ENCODE measurements at places on chromosomes 1 and 21.

- no peak for DNase-seq
These were observed 218.3 kb downstream of the LRRIQ3 start for GRCh38 chr1:73979684-73980083.

DNA sequence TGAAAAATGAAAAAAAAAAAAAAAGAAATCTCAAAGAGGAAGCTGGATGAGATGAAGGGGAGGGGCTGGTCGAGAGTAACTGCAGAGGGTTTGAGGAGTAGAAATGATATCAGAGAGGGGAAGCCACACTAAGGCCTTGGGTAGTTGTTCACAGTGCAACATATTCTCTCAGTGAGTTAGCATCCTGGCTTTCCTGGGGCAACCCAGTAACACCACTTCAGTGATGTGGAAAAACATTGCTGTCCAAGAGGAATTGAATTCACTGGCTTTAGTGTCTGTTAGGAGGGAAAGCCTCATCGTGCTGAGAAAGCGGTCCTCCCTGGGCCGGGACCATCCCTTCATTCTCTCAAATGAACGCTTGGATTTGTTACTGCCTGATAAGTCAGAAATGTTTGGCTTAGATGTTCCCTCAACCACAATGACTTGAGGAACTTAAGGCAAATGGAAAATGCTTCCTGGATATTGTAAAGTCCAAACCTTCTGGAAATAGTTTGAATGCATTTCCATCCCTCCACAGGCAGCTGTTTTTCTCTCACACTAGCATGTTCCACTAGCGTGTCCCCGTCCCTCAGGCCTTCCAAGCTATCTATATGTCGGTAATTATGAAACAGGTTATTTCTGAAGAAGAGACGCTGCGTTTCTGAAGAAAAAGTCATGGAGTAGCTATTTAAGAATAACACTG, 12.2 kb downstream of the TGFB2 start:
- no peak for DNase-seq

DNA sequence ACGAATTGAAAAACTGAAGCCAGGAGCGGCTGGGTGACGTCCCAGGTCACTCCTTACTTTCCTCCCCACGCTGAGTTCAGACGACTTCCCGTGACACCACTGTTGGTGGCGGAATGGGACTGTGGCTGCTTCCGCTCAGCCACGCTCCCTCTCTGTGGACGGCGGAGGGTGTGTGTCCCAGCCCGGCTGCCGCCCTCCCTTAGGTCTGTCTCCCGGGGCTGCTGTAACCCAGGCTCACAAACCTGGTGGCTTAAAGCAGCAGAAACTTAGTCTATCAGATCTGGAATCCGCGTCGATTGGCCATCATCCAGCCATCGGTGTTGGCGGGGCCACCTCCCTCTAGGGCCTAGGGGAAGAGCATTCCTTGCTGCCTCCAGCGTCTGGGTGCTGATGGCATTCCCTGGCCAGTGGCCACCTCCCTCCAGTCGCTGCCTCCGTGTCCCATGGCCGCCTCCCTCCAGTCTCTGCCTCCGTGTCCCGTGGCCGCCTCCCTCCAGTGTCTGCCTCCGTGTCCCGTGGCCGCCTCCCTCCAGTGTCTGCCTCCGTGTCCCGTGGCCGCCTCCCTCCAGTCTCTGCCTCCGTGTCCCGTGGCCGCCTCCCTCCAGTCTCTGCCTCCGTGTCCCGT, 17.5 kb downstream of the TRPM2 start:
- DNase-seq = no peak

DNA sequence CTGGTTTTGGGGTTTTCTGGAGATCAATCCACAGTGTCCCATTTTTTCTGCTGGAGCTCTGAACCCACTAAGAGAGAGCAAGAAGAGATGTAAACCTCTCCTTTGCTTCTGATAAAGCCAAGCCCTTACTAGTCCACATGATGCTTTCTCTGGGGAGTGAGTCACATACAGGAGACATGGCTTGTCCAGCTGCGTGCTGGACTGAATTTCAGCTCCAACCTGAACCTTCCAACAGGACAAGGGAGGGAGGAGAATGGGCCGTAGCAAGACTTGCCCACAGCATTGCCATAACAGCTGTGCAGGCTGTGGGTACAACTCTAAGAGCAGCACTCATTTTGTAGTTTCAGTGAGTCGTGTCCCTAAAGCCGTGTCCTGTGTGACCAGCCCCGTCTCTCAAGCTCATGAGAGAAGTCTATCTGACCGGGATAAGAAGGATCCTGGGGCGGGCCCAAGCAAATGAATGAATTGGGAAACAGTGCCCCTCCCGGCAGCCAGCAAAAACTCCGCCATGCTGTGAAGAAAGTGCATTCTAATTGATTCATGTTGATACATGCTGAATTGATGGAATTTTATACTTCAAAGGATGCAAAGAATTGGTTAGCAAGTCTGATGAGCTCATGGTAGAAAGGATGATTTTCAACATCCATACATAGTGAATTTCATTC, 195.2 kb downstream of the GABPA start:
- no peak for DNase-seq

DNA sequence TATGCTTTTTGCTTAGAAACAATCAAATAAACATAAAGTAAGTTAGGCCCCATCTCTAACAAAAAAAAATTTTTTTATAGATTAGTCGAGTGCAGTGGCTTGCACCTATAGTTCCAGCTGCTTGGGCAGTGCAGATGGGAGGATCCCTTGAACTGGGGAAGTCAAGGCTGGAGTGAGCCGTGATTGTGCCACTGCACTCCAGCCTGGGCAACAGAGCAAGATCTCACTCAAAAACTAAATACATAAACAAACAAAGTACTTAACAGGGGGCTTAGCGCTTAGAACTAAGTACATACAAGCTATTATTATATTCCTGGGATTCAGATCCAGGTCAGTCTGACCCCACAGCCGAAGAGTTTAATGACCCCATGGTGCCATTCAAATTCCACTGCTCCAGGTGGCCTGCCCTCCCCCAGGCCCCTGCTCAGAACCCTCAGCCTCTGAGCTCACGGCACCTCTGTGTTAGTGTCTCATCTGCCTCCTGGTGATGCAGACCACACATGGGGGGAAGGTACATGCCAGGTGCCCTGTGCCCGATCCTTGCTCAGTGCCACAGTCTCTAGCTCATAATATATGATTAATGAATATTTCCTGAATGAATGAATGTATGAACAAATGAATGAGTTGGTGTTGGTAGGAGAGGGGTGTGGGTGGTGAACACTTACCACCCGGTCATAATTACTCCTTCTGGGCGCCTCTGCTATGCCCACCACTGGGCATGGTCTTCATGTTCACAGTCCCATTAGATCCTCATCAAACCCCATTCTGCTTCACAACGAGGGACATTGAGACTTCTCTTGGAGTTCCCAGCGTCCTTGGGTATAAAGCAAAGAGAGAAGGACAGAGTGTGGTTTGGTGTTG, 14.6 kb downstream of the NCMAP start:
- DNase-seq = no peak

- no peak for DNase-seq
These were observed 391.6 kb downstream of the PBX1 start for GRCh38 chr1:164950541-164950986.

DNA sequence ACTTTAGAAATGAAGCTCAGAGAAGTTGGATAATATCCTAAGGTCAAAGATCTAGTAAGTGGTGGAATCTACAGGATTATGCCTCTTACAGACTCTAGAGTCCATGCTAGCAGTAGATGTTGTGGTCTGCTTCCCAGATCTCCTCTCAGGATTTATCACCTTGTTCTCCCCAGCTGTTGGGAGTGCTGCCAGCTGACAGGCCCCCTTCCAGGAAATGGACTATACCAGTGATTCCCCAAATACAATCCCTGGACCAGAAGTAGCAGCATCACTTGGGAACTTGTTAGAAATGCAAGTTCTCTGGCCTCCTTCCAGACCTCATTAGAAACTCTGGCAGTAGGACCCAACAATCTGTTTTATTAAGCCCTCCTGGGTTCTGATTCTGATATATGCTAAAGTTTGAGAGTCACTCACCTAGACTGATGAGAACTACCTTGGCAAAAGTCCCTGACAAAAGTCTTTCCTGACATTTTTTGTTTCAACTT, 24.5 kb upstream of the NTNG1 start:
- DNase-seq = no peak

- no peak for DNase-seq
These were observed 835 bp downstream of the UHMK1 start for GRCh38 chr1:162498496-162498810.

DNA sequence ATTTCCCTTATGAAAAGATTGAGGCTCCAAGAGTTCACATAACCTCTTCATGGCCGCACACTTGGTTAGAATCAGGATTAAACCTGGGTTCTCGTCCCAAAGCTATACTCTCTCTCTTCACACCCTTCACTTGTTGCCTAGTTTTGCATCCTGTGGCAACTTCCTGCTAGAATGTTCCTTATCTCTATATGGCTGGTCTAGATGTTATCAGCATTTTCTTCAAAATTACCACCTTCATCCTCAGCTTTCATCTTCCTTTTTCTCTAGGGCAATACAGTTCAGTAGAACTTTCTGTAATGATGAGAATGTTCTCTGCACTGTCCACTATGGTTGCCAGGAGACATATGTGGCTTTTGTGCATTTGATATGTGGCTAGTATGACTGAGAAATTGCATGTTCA, 31.1 kb upstream of the BCAR3 start:
- DNase-seq = no peak

- no peak for DNase-seq
These were observed 60.4 kb downstream of the LAMC2 start for GRCh38 chr1:183246436-183246835.

DNA sequence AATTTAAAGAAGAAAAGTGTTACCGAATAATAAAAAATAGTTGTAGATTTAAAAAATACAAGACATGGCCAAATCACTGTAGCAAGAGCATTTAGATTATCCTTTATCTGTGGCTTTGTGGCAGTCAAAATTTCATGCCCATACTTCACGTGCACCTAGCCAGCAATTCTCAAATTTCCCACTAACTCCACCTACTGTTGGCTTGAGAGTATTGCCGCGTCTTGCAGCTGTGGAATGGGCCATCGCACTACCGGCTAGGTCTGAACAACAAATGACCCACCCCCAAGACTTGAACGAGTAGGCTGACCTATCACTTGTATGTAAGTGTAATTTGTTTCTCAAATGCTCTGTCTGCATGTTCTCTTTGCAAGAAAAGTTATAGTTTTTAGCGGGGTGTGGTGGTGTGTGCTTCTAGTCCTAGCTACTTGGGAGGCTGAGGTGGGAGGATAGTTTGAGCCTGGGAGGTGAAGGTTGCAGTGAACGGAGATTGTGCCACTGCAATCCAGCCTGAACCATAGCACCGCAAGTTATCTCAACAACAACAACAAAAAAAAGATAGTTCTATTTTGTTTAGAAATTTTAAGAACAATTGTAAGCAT, 4.1 kb downstream of the KRTAP13-4 start:
- DNase-seq = no peak

DNA sequence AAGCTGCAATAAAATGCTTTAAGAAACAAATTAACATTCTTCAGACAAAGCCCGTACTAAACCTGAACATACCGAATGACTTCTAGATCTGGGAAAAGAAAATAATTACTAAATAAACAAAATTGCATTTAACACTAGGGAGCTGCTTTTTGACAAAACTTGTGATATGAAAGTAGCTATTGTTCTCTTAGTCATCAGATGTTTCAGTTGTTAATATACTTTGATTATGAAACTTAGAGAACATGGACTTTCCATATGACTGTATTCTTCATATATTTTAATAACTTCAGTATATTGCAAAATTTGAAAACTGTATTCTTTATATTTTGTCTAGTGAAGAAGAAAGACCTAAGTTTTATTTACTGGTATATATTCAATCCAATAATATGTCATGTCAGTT, 1262.1 kb downstream of the NCAM2 start:
- no peak for DNase-seq

GRCh38 chr1:110548381-110548780, 29.4 kb upstream of the KCNA10 start:
- no peak for DNase-seq

- peak; percentile 10 for DNase-seq
These were observed 33.4 kb downstream of the RGS7 start for GRCh38 chr1:241323514-241324195.

- DNase-seq = no peak
These were observed 1342.7 kb upstream of the ADGRL4 start for GRCh38 chr1:80349218-80349617.

- no peak for DNase-seq
These were observed 24.6 kb upstream of the ADARB1 start for GRCh38 chr21:45049714-45050344.

DNA sequence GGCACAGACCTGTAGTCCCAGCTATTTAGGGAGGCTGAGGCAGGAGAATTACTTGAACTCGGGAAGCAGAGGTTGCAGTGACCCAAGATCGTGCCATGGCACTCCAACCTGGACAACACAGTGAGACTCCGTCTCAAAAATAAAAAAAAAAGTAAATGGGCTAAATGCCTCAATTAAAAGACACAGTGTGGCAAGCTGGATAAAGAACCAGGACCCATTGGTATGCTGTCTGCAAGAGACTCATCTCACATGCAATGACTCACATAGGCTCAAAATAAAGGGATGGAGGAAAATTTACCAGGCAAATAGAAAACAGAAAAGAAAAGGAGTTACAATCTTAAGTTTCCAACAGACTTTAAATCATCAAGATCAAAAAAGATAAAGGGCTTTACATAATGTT, 40.3 kb downstream of the ACBD6 start:
- no peak for DNase-seq

DNA sequence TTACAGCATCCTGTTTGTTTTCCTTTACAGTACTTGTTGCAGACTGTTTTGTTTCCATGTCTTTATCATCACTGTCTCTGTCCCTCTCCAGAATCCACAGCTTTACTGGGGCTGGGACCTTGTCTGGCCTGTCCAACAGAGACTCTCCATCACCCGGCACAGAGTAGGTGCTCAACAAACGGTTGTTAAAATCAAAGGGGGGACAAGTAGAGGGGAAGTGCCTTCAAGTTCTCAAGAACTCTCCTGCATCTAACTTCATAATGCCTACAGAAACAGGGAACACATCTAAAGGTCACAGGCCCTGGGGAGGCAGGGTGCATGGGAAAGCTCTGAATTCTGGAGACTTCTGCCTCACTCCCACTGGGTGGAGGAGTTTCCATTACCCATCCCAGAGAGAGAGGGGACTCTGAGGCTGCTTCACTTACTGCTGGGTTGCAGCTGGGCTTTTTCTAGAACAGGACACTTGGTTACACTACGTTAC, 2.3 kb upstream of the ECE1 start:
- DNase-seq = no peak

- no peak for DNase-seq
These were observed 30.3 kb upstream of the TMEM51 start for GRCh38 chr1:15123270-15123669.

DNA sequence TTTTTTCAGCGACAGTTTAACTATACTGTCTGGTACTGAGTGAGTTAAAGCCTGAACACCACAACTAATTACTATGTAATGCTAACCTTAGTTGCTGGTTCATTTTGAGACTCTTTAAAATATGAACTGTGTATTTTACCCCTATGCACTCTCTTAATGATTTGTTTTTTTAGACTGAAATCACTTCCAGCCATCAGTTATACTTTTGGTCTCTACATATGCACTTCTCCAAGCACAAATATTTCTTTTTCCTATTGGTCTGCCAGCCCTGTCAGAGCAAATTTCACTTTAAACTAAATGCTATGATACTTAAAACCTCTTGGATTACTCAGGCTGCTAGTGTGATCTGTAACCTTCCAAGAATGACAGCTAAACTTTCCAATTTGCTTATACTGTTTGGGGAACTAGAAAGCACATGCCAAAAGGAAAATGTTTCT, 38.1 kb upstream of the SCYL3 start:
- DNase-seq = no peak

- no peak for DNase-seq
These were observed 9.9 kb downstream of the TOR1AIP2 start for GRCh38 chr1:179867493-179868330.
